ENCODE measurements at places on chromosomes 2 and 18. TPM values are rescaled to one million over a fixed set of nuclear protein-coding genes. Genes with fewer than 3 reads are reported as not detected.

Gene PARD3B
- 1.2 TPM for polyA plus RNA-seq

Gene ASTL
- not detected for polyA plus RNA-seq

Gene MROH2A
- polyA plus RNA-seq = 0.17 TPM

DNA sequence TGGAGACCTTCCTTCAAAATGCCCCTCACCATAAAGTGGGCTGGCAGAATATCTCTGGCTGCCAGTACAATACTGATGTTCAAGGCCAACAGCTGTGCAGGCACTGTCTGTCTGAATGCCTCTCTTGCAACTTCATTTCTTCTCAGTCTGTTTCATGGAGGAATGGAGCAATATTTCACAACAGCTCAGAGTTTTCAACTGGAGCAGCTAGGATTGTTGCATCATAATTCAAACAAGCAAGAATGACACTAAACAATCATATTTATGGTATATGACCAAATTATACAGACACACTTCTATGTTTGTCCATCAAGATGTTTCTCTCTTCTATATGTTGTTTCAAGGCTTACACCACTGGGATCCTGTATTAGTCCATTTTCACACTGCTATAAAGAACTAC, 444.2 kb downstream of the LRATD1 start:
- no peaks in the 10 kb centered on the region for H3K27me3 ChIP-seq
- H3K4me3 ChIP-seq = no peak overlapping the region
- H3K36me3 ChIP-seq = no peaks in the 10 kb centered on the region
- no peak for DNase-seq
- no peaks in the 10 kb centered on the region for H3K4me1 ChIP-seq

DNA sequence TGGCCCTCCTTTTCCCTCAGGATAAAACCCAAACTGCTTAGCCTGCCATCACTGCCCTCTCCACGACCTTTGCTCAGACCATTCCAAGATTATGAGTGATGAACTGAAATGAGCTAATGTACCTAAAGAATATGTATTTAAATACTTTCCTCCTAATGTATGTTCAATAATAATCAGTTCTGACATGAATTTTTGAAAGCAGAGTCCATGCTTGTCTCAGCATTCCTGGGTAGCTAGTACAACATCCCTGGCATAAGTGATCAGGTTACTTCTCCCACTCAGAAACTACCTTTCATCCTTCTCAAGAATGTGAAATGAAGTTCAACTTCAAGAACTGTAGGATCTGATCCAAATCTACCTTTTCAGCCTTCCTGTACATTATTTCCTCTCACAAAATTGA, 103.6 kb downstream of the UNC80 start:
- H3K4me1 ChIP-seq = peaks cover 16% of the 10 kb centered on the region
- H3K36me3 ChIP-seq = no peaks in the 10 kb centered on the region
- no peak overlapping the region for H3K4me3 ChIP-seq

Measured in keratinocyte (primary cell).